ENCODE measurements at places on chromosomes 7 and 10.

- DNase-seq: no peak
Measured at GRCh38 chr7:21671859-21672258, 129.0 kb downstream of the DNAH11 start.

DNA sequence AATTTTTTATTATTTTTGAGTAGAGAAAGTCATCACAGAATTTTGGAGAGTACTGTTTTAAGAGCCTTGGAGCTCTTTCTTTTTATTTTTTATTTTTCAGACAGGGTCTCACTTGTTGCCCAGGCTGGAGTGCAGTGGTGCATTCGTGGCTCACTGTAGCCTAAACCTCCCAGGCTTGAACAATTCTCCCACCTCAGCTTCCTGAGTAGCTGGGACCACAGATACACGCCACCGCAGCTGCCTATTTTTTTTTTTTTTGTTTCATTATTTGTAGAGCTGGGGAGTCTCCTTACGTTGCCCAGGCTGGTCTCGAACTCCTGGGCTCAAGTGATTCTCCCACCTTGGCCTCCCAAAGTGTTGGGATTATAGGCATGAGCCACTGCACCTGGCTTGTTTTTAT, 10.6 kb downstream of the CPA4 start:
- DNase-seq: no peak

DNA sequence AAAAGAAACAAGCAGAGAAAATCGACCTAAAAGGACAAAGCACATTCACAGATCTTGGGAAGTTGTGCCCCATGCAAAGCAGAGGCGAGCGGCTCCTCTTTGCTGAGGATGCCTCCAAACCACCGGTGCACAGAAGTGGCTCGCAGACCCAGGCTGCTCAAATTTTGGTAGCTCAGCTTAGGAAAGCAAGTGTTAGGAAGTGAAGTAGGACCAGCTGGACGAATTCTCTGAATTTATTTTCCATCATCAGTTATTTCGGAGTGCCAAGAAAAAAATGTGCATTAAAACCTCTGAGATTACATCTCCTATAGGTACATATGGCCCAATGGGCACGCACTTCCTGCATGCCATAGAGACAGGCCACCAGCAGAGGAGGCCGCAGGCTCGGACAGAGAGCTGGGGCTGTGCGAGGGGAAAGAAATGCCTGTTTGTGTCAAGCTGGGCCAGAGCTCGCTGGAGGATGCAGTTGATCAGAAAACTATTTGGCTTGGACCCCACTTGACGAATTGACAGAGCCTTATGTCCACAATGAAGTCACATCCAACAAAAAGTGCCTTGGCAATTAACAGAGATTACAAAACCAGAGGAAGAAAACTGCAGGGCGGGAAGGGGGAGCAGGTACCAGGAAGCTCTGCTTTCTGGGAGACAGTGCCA, 122.3 kb upstream of the LYZL2 start:
- peak; percentile 2 for DNase-seq

- DNase-seq: peak; percentile 73
Measured at GRCh38 chr7:127833641-127834040, 181.6 kb downstream of the SND1 start.

DNA sequence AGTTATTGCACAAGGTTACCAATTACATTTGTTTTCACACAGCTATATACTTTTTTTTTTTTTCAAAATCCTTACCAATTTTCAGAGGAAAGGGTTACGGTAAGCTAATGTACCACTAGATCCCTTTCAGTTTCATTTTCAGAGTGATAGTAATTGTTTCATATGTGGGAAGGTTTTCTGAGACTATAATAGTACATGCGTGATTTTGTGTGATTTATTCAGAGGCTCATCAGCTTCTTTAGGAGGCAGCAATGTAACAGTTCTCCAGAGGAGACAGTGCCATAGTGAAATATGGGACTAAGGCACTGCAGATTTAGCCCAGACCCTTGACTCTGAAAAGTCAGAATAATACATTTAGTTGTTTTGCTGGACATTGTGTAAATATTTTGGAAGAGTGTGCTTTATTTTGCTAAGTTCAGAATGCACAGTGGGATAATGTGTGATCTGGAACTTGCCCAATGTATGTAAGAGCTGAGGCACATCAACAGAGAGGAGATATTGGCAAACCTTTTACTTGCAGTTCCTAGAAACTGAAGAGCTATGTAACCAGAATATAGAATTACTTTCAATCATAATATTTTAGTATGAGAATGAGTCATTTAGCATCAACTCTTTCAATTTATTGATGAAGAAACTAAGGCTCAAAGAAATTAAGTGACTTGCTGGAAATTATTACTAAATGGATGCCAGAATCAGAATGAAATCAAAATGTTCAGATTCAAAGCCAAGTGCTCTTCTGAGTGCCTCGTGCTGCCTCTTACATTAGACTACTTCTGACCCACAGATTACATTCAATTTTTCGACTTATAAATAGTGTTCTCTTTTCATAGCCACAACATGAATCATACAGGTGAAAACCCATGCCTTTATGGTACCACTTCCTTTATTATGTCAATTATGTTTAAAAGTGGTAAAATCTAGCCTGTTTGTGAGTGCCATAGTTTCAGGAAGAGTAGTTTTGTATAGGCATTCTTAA, 207.7 kb upstream of the TEX47 start:
- DNase-seq: no peak

GRCh38 chr7:891291-891690, 14.9 kb downstream of the GET4 start:
- DNase-seq: no peak

- no peak for DNase-seq
Measured at GRCh38 chr10:109327266-109327665, 596.0 kb downstream of the XPNPEP1 start.

- DNase-seq: no peak
Measured at GRCh38 chr7:151242159-151243044, 6.1 kb downstream of the SMARCD3 start.

DNA sequence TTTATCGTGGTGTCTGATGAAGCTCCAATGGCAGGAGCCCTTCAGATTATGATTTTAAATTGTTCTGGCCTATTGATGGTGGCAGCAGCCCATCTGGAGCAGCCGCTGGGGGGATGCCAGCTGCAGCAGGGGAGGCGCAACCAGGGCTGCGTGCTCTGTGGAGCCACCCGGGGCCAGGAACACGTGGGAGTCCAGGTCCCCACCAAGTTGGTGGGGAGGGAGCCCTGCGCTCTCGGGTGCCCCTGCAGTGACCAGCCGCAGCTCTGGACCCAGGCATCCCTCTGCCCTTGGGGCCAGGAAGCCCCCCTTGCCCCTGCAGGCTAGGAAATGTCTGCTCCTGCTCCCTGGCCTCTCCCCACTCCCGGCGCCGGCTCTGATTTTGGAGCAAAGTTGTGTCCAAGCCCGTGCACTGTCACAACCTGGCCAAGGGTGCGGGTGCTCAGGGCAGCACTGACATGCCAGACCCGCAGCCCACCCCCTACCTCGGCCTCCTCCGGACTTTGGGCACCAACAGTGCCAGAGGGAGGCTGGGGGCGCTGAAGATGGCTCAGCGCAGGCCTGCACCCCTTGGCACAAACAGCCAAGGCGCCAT, 147.2 kb upstream of the ADO start:
- DNase-seq: no peak

GRCh38 chr7:50538478-50538877, 26.7 kb downstream of the DDC start:
- no peak for DNase-seq

GRCh38 chr10:70198696-70199466, 28.6 kb upstream of the SAR1A start:
- DNase-seq: no peak

GRCh38 chr10:60197206-60197605, 192.5 kb downstream of the ANK3 start:
- DNase-seq: no peak

- DNase-seq: no peak
Measured at GRCh38 chr10:43322769-43323168, 48.7 kb upstream of the FXYD4 start.

DNA sequence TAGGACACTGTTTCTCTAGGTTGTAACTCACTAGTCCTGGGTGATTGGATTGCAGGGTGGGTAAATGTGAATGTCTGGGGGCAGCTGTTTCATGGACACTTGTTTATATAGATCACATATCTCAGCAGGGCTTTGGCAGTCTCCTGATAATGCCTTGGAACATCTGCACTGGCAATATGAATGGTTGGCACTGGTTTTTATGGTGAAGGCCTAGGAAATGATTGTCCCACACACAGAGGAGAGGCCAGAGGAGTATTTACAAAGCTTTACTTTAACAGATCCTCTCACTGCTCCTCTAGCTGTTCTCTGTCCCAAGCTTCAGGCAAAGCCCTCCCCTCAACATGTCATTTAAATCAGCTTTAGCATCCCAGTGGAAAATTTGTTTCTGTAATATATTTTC, 171.3 kb upstream of the STEAP4 start:
- DNase-seq: no peak

DNA sequence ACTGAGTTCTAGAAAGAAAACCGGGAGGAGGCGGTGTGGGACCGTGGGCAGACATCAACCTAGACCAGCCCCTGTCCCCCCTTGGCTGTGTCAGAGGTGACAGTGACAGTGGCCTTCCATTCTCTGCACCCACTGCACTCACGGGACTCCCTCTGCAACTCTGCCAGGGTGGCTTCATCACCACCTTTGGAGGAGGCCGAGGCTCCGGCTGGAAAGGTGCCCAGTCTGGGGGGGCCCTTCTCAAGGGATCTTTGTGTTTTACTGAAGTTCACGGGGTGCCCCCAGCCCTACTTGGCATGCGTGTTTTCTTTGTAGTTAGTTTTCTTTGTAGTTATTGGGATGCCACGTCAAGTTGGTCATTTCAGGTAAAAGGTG, 417.6 kb downstream of the DNAJB6 start:
- no peak for DNase-seq

- DNase-seq: no peak
Measured at GRCh38 chr10:91799612-91799975, 1.4 kb downstream of the TNKS2 start.

GRCh38 chr10:30448092-30448491, 14.1 kb downstream of the MAP3K8 start:
- no peak for DNase-seq

DNA sequence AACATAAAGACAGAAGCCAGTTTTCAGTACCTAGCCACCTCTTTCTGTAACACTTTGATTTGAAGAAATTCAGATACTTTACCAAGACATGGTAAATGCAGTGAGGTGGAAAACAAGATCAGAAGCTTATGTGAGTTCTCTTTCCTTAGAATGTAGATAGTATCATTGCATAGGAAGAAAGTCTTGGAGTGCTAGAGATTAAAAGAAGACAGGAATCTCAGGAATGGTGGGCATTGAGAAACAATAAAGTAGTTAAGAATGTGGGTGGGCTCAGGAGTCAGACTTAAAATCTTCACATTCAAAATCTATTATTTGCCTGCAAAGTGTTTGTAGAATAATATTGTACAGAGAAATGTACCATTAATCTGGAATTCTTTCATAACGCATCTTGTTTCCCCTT, 58.9 kb downstream of the POLL start:
- no peak for DNase-seq

DNA sequence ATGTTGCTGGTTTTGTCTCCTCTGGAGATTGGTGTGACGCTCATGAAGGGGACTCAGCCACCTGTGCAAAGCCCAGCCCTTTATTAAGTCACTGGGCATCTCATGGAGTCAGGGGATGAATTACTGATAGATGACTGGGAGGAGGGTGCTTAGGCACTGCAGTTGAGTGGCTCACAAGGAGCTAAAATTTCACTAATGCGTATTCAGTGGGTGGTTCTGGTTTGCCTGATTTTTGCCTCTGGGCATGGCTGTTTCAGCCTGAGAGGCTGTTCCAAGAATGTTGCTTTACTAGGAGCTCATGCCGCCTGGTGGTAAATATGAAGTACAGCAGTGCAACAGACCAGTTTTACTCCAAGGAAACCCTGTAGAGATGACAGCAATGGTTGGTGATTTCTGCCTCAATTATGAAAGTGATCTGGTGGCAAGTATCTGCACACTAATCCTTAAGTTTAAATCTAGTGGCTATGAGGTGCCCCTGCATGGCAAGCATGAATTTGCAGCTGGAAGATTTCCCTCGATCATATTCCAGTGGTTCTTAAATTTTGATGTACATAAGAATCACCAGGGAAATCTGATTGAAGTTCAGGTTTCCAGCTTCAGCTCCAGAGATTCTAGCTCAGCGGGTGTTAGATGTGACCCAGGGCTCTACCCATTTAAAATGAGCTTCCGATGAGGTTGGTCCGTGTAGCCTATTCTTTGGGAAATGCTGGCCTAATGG, 19.9 kb downstream of the ACTA2 start:
- peak; percentile 77 for DNase-seq

GRCh38 chr10:76695069-76695468, 942.5 kb downstream of the KCNMA1 start:
- no peak for DNase-seq

DNA sequence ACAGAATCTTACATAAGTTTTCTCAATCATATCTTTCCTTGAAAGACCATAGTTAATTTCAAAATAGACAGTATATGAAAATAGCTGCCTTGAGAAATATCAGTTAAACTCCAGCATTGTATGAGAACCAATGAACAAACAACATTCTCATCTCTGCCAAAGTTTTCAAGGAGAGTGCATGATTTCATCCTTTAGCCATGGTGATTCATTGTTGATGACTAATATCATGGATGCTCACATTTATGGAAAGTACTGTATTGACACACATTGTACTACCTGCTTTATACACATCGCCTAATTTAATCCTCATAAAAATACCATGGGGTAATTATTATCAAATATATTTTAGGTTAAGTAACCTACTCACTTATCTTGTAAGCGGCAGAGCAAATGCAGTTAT, 250.3 kb downstream of the CNTNAP2 start:
- no peak for DNase-seq

DNA sequence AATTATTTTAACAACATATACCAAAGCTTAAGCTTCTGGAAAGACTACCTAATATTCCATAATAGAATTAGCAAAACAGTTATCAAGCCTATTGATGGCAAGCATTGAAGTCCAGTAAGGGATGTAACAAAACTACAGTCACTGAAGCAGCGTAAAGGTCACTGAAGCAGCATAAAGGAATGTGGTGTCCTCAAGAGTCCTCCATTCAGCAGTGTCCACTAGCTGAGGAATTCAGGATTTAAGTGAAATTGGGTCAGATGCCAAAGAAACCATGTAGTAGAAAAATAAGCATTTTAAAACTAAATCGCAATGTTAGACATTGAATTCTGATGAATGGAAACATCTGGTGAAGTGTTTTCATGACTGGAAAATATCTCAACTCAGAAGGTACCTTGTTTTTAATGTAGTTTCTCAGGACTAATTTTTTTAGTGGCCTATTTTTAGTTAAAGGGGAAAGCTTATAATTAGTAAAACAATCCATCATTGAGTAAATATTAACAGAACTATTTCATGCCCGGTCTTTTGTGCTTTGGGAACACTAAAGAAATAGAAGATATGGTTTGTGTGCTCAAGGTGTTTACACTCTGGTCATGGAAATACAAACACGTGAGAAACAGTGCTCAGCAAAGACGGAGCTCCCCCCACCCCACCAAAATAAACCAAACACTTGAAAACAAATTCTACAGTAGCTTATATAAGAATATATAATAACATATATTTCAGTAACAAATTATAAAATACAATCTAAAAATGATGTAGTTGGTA, 121.4 kb downstream of the CDK14 start:
- DNase-seq: no peak

- no peak for DNase-seq
Measured at GRCh38 chr7:85054306-85054705, 132.6 kb downstream of the SEMA3D start.
